ENCODE measurements at places on chromosomes 13 and 19.

DNA sequence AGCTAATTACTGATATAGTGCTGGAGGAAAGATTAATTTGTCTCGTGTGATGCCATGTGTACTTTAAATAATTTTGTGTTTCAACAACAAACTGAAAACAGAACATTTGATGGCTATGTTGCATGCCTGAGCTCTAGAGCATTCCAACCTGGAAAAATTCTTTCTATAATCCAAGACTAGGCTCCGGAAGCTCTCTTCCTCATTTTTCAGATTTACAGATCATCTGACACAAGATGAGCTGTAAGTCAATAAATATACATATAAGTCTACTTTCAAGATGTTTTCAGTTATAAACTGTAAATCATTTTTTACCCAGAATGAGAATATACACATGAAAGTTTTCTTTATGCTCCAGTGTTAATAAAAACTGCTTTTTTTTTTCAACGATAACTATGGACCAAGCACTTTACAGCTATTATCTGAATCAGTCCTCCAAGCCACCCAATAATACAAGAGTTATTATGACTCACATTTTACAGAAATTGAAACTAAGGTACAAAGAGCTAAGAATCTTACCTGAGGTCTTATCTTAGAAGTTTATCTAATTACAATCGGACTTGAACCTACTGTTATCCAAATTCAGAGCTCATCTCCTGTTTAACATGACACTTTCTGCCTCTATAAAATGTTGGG is 6.4 kb upstream of the FOXO1 start:
- DNase-seq, result no peak

- DNase-seq, result no peak
Observed at GRCh38 chr19:38079926-38080380, 144.1 kb downstream of the DPF1 start.

- no peak for DNase-seq
Observed at GRCh38 chr19:5091018-5091683, 122.2 kb downstream of the KDM4B start.

- no peak for DNase-seq
Observed at GRCh38 chr13:25946321-25946720, 105.5 kb downstream of the SHISA2 start.
